ENCODE measurements at places on chromosomes 6 and 20.
A peak's percentile ranks its signal among the peaks of the same experiment; 100 is the strongest.

GRCh38 chr6:10514049-10514780, 6.9 kb upstream of the GCNT2 start:
- DNase-seq: no peak

GRCh38 chr6:30493643-30494250, 4.4 kb downstream of the HLA-E start:
- no peak for DNase-seq

DNA sequence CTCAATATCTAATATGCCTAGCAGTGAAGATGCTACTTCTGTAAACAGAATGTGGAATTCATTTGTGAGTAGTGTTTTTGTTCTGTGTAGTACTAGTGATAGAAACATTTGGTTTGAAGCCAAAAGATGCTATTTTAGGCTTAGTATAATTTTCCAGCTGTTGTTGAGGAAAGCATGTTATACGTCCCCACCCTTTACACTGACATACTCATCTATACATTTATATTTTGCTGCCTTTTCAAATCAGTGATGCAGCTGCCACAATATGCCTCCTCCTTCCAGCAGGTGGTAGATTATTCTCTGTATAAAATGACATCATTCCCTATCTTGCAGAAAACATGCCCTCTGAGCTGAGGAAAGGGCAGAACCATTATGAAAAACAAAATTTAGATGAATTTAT, 1217.6 kb upstream of the GJE1 start:
- no peak for DNase-seq

- no peak for DNase-seq
Measured at GRCh38 chr6:78850621-78851020, 16.7 kb upstream of the IRAK1BP1 start.

DNA sequence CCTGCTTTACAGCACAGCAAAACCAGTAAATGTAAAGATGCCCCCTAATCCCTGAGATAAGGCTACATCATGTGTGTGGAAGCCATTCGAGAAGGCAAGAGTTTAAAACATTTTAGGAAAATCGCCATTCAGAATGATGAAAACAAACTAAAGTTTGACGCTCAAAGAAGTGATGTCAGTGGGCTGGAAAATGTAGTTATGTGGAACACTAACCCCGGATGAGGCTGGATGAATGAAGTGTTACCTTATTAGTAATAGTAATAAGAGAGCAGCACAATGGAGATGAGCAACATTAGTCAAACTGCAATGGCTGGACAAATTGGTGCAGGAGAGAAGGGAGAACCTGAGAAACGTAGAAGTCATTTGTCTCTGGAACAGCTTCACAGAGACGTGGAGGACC, 130.7 kb upstream of the ARID1B start:
- no peak for DNase-seq

DNA sequence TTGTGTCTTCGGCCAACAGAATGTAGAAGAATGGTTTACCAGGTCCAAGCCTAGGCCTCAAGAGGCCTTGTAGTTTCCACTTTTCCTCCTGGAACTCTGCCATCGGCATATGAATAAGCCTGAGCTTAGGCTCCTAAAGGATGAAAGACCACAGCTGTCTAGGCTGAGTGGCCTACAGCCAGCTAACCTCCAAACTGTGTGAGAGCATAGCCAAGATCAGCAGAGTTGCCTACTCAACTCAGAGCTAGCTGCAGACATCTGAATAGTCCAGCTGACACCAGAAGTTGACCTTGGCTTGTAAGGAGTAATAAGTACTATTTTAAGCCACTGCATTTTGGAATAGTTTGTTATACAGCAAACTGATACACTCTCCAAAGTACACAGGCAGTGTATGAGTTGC, 52.6 kb upstream of the SMIM29 start:
- no peak for DNase-seq

GRCh38 chr20:59177266-59178250, 13.9 kb downstream of the ZNF831 start:
- peak; percentile 35 for DNase-seq

- DNase-seq: no peak
Measured at GRCh38 chr6:112116221-112116620, 28.8 kb downstream of the FAM229B start.

- DNase-seq: no peak
Measured at GRCh38 chr6:159973951-159974350, 5.1 kb downstream of the IGF2R start.

DNA sequence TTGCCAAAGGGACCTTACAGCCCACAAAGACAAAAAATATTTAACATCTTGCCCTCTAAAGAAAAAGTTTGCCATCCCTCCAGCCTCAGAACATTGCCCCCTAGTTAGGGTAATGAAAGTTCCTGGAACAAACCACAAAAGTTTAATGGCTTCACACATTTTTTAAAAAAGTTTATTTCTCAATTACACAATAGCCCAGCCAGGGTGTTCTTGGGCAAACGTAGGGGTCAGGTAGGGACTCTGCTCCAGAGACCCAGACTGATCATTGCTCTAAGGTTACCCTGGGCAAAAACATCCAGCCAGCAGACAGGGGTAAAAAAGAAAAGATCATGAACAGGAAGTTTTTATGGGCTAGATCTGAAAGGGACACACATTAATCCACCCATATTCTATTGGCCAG, 4.5 kb upstream of the ISM1 start:
- no peak for DNase-seq

DNA sequence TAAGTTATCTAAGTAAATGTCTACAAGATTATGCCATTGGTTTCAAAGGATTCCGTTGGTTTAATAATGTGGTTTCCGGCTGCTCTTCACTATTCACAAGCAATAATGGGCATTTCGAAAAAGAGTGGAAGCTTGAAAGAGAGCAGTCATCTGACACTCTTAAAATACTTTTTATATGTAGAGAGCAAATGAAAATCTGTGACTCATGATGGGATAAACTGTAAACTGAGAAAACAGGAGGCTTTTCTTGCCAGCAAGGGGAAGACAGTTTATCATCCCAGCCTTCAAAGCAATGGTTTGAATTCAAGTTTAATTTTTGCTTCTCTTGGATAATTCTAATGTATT, 145.7 kb downstream of the KHDC1L start:
- no peak for DNase-seq

DNA sequence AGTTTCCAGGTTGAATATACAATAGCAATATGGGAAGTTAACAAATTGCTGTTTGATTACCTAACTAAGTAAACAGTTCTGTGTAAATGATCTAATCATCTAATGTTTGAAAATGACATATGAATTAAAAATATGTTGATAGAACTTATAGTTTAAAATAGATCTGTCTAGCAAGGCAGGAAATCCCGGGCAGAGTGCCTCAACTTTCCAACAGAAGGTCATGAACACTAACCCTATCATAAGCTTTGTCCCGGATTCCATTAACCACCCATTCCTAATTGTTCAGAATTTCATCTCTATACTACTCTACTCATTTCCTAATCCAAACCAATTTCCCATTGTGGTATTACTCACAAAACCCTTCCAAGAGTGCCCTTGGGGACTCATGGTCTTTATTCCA, 10.2 kb downstream of the TAAR1 start:
- no peak for DNase-seq

GRCh38 chr6:66230591-66230990, 523.6 kb upstream of the EYS start:
- DNase-seq: no peak

DNA sequence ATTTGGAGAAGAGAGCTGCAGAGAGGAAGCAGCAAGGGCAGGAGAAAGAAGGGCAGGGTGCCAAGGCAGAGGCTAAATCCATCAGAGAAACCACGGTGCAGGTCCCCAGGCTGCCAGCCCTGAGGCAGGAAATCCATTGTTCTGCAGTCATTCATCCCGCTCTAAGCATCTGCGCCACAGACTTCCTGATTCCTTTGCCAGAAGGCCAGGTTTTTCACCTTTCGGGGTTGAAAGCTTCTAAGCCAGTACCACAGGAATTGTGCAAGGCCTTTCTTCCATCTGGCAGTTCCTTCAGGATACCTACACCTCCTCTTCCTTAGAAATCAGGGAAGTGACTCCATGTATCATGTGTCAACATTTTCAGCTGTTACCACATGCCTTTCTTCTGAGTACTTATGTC, 45.6 kb downstream of the ADGRF5 start:
- DNase-seq: no peak

- DNase-seq: no peak
Measured at GRCh38 chr20:214383-214782, 12.7 kb upstream of the DEFB129 start.

GRCh38 chr6:80550748-80551147, 444.3 kb downstream of the BCKDHB start:
- DNase-seq: no peak

DNA sequence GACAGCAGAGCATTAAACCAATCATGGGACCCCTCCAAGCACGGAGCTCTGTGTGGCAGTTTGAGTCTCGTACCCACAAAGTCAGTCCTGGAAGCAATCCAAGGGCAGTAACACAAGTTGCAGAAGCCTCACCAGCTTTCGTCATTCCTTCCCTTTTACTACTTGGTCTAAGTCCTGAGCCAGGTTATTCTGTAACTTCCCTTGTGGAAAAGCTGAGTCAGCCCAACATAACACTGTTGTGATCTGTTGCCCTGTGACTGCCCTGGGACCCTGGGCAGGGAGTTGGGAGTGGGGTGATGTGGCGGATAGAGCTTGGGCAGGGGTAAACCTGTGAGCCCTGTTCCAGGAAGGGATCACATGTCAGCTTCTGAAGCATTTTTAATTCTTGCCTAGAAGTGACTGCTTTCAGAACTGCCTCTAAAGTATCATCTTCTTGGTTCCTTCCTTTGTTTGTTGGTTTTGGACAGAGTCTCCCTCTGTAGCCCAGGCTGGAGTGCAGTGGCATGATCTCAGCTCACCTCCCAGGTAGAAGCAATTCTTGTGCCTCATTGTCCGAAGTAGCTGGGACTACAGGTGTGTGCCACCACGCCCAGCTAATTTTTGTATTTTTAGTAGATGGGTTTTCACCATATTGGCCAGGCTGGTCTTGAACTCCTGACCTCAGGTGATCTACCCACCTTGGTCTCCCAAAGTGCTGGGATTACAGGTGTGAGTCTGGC, 183.7 kb upstream of the JAG1 start:
- no peak for DNase-seq

DNA sequence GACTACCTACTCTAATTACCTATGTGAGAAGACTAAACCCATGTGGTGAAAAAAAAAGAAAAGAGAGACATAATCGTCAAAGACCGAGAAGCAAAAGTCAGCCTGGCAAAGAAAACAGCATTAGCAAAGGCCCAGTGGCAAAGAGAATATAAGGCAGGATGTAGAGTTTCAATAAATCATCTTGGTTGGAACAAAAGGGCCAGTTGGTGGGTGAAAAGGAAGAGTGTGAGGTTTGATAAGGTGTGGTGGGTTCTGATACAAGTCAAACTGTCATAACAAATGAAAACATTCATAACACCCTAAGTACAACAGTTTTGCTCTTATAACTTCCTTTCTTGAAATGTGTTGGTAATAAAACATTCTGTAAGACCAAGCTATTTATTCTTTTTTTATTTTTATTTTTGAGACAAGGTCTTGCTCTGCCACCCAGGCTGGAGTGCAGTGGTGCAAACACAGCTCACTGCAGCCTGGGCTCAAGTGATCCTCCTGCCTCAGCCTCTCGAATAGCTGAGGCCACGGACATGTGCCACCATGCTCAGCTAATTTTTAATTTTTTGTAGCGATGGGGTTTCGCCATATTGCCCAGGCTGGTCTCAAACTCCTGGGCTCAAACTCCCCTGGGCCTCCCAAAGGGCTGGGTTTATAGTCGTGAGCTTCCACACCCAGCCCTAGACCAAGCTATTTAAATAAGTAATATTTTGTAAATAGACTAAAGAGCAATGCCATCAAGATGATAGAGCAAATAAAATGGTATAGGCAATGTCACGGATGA, 18.9 kb upstream of the GTF3C6 start:
- DNase-seq: no peak

DNA sequence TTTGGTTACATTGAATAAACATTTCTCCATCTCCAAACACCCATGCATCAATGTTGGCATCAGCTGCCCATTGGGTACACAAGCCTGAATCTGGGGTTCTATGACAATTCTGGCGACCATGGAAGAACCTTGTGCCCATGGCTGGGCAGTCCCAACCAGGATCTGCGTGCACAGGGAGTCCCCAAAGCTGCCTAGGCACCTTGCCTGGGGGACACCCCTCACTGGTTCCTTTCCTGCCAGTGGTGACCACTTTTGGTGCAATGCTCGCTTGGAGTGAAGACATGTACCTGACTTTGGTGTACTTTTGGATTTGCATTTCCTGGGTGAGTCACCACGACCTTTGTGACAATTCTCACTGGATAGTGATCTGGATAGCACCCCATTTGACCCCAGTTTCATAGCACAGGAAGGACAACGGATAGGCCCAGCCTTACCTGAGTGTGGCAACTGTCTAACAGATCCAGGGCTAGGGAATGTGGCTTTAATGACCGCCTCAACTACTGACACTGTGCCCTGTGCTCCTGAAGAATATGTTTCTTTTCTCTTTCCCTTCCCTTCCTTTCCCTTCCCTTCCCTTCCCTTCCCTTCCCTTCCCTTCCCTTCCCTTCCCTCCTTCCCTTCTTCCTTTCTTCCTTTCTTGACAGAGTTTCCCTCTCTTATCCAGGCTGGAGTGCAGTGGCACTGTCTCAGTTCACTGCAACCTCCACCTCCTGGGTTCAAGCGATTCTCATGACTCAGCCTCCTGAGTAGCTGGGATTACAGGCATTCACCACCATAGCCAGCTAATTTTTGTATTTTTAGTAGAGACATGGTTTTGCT, 7.1 kb downstream of the SPINT3 start:
- DNase-seq: no peak

GRCh38 chr6:167235005-167235404, 56.1 kb upstream of the UNC93A start:
- no peak for DNase-seq
